IMR-90 (cell line): ENCODE measurements at places on chromosomes 1 and 21.

DNA sequence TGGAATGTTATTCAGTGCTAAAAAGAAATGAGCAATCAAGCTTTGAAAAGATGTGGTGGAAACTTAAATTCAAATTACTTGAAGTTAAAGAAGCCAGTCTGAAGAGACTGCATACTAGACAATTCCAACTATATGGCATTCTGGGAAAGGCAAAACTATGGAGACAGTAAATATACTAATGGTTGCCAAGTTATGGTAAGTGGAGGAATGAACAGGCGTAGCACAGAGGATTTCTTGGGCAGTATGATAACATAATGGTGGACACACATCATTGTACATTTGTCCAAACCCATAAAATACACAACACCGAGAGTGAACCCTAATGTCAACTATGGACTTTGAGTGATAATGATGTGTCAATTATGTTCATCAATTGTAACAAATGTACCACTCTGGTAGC is 21.1 kb upstream of the SELP start:
- no peak for DNase-seq

DNA sequence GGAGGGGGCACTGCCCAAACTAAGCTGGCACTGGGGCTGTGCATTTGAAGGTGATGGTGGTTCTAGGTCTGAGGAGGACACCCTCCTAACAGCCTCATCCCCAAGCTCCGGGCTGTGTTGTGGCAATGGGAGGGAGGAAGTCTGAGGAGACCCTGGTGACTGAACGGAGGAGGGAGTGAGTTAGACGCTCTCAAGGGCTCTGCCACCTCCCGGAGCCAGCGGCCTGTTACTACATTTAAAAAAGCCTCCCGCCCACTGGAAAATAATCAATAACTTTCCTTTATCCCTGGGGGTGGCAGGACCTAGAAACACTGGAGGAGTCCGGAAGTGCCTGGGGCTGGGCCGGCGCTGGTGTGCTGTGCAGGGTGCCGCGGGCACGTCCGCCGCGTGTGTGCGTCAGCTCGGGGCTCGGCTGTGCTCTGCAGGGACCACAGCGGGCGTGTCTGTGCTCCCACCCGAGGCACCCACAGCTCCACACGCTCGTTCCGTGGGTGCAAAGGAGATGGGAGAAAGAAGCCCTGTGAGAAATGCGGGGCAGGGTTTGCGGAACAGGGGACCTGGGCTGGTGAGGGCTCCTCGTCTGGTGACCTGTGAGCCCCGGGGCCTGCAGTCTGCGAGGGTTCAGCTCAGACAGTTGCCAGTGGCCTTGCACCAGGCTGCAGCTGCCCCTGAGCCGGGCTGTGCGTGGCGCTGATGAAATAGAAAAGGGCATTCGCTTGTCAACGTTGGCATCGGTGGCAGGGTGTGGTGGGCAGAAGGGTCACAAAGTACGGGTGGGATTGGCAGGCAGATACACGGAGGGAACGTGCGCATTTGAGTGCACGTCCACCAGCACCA is 5.3 kb downstream of the SAMD11 start:
- no peak for DNase-seq

- DNase-seq, result peak; percentile 30
Measured at GRCh38 chr1:99645203-99645602, 710 bp upstream of the PALMD start.

GRCh38 chr1:150575072-150575489 is 4.3 kb downstream of the MCL1 start:
- DNase-seq, result no peak

DNA sequence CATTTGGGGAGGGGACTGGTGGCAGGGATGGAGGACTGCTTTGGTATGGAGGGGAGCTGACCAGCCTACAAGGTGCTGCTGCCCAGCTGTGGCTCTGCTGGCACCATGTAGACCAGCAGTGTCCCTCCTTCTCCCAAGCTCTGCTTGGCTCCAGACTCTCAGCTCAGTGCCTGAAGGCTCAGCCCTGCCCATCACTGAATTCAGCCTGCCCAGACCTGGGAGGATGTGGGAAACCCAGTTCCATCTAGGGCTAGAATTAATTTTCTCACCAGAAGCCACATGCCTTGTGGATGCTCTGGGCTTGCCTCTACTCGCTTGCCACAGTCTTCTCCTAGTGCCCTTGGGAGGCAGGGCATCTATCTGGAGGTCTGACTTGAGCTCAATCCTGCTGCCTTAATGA is 195.0 kb upstream of the EDN2 start:
- DNase-seq, result no peak
